Osteocyte (in vitro differentiated cells): ENCODE measurements at places on chromosomes 7 and 10.
A peak's percentile ranks its signal among the peaks of the same experiment; 100 is the strongest.

DNA sequence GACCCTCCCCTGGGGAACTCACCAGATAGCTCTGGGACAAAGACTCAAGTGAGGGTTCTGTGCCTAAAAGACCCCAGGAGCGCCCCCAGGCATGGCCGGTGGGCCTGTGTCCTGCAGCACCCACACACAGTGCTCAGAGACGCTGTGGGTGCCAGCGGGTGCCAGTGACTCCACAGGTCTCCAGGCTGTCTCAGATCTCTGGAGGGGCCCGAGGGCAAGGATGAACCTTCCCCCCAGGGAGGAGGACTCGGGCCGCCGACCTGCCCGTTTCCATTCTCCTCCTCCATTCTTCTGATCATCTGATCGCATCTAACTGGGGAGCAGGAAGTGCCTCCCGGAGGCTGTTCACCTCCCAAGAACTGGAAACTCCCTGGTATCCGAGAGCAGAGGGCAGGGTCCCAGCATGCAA is 980 bp downstream of the ADAM8 start:
- DNase-seq: no peak

GRCh38 chr7:79434867-79435266 is 18.6 kb downstream of the MAGI2 start:
- DNase-seq: no peak

- no peak for DNase-seq
These were observed 12.6 kb downstream of the DHX32 start for GRCh38 chr10:125868372-125868975.

DNA sequence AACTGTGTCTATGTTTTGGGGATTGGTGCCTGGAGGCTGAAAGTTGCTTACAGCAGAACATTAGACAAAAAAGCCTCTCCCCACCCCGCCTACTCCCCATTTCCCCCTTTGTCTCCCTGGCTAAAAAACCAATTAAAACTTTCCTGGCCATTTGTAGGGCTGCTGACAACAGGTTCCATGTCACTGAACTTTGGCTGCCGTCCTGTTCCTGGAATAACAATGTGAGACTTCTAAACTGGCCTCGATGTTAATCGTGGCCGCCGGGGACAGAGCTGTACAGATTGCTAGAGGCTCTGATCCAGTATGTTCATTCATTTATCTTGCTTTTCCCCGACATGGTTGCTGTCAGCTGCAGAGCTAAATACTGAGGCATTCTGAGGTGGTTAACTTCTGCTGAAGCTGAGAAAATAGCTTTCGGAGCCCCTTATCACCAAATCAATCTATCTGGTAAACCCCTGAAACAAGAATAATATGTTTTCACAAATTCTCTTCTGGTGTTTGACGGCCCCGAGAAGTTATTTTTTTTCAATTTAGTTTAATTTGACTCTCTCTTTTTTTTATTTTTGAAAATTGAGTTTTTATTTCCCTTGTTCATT is 271.6 kb downstream of the GFRA1 start:
- DNase-seq: no peak

GRCh38 chr7:25926009-25926408 is 226.0 kb upstream of the NFE2L3 start:
- no peak for DNase-seq

DNA sequence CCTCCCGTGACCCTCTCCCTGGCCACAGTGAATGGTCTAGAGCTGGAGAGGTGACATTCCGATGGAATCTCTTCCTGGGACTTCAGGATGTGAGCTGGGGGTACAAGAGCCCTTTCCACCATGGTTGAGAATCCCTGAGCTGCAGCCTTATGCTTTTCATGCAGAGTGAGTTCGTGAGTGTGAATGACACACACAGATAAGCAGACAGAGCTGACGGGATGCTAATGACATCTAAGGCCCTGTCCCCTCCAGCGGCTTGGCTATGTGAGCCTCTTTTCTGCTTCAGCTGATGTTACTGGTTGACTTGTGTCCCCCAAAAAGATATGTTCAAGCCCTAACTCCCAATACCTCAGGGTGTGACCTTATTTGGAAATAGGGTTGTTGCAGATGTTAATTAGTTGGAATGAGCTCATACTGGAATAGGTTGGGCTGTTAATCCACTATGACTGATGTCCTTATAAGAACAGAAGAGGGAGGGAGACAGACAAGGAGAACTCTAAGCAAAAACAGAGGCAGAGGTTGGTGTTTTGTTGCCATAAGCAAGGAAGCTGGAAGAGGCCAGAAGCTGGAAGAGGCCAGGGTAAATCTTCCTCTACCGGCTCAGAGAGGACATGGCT is 111.1 kb upstream of the AFAP1L2 start:
- no peak for DNase-seq

DNA sequence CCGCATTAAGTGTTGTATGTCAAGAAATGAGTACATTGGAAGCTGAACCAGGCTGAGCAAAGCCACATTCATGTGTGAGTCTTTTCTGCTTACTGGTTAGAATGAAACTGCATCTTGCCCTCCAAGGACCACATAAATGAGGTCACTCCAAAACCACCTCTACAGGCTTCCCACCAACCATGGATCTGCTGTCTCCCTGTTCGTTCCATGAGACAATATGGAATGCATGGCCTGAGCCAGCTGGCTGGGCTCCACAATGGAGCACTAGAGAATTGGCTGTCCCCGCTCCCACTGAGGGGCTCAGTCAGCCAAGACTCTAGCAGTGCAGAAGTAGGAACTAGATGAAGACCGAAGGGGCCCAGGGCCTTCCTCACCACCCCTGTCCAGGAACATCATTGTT is 120.8 kb downstream of the TNS3 start:
- DNase-seq: no peak

- DNase-seq: no peak
These were observed 179.5 kb downstream of the ZWINT start for GRCh38 chr10:56181607-56182006.

DNA sequence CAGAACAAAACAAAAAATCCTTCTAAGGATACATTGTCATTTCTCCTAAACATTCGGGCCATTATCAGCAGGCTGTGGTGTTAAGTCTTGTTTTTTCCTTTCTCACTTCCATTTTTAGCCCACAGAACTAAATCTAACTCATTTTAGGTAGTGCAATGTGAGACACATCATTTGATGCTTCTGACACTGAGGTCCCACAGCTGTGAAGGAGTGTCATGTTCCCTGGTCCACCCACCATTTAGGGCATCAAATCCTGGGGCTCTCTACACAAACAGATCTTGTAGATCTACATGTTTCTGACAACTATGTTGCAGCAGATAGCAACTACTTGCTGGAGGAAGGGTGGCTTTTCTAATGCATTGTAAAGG is 232.5 kb upstream of the IGFBP3 start:
- DNase-seq: no peak

GRCh38 chr10:11180228-11180627 is 162.6 kb downstream of the CELF2 start:
- peak; percentile 59 for DNase-seq

- no peak for DNase-seq
These were observed 67.8 kb downstream of the DOCK4 start for GRCh38 chr7:112138325-112138852.

GRCh38 chr7:27210441-27211083 is 10.7 kb upstream of the HOXA13 start:
- DNase-seq: no peak

DNA sequence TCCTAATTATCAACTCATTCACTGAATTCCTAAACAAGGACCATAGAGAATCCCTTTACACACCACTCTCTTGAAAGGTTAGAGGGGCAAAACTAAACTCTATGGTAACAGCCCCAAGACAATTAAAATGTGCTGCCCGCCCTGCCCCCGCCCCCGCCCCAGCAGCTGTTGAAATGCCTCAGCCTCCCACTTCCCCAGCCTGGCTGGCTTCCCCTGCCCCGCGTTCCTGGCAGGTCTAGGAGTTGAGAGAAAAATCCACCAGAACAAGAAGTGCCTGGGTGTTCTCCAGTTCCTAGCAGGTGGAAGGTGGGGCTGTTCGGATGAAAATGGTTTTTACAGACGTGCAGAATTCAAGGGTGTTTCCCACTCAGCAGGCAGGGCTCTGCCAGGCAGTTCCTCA is 109.5 kb upstream of the ZEB1 start:
- DNase-seq: no peak

- no peak for DNase-seq
These were observed 90.5 kb upstream of the RSU1 start for GRCh38 chr10:16907687-16908086.

DNA sequence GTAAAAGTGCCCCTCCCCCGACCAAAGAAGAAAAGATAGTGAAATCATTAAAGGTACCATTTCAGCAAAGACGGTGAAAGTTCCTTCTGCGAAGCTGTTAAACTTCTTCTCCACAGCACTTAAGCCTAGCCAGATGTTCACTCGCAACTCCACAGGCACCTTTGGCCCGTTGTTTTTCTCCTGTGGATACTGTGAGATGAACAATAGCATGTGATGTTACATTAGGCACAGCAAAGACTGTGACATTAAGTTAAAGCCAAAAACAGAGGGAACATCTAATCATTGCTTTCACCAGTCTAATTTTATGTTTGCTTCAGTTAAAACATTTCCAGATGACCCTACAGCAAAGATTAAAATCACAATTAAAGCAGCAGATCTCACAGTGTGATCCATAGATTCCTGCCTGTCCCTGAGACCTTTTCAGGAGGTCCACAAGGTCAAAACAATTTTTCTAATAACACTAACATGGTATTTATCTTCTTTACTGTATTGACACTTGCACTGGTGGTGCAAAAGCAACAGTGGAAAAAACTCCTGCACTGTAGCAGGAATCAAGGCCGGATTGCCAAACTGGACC is 112.5 kb downstream of the MYOF start:
- DNase-seq: no peak

DNA sequence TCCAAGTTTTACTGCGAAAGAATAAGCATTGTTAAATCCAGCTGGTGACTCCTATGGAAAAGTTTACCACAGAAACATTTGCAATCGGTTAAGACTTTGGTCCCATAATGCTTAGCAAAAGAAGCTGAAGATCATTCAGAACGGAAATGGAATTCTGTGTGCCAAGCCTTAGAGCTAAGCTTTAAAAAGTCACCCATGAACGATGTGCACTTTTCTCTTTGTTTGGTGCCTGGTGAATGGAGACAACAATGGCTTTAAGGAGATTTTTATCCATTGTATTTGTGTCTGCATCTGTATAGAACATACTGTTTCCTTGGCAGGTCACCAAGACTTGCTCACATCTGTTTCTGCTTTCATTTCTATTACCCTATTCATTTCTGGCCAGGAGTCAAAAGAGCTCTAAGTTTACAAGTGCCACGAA is 26.3 kb upstream of the COL1A2 start:
- DNase-seq: no peak

- DNase-seq: no peak
These were observed 260.6 kb downstream of the KCNMA1 start for GRCh38 chr10:77377034-77377433.
